H4 (cell line): ENCODE measurements at places on chromosomes 7 and 10. TPM values are rescaled to one million over a fixed set of nuclear protein-coding genes. Genes with fewer than 3 reads are reported as not detected.

Gene TUBB8
- total RNA-seq = not detected in 2 replicates

Gene LIPJ
- total RNA-seq = not detected in 2 replicates

Gene C10orf53
- not detected in 2 replicates for total RNA-seq

Gene GNA12
- 14.4 and 24.4 TPM in 2 replicates for total RNA-seq

Gene OR9A2
- total RNA-seq = not detected in 2 replicates

Gene BAIAP2L1
- 22.5 and 23.8 TPM in 2 replicates for total RNA-seq

Gene OPN1SW
- total RNA-seq = not detected in 2 replicates

Gene CCDC6
- 13.3 and 14.5 TPM in 2 replicates for total RNA-seq

Gene PNLIPRP3
- not detected in 2 replicates for total RNA-seq

Gene FKBP6
- not detected in 2 replicates for total RNA-seq
